Neural progenitor cell (in vitro differentiated cells): ENCODE measurements at places on chromosomes 11 and 22.
A peak's percentile ranks its signal among the peaks of the same experiment; 100 is the strongest.

DNA sequence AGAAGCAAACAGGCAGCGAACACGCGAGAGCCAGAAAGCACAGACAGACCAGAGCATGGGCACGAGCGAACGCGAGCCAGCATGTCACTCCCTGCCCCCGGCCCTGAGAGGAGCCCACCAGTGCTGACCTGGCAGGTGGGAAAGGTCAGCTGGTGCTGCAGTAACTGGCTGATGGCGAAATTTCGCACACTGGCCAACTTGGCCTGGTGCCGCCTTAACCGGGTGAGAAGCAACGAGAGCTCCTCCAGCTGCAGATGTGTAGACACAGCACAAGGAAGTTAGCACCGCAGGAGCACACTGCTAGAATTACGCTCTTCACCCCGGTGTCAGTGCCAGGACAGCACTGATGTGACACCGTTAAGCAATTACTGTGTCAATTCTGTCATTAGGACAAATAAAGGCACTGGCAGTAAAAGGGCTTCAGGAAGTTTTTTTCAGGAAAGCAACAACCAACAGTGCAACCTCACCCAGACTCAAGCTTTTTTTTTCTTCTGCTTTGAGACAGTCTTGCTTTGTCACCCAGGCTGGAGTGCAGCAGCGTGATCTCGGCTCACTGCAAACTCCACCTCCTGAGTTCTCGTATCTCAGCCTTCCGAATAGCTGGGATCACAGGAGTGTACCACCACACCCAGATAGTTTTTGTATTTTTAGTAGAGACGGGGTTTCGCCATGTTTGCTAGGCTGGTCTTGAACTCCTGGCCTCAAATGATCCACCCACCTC lies 76.8 kb downstream of the C11orf58 start:
- no peak for DNase-seq

- no peak for DNase-seq
Observed at GRCh38 chr11:7528514-7529049, 14.8 kb downstream of the PPFIBP2 start.

GRCh38 chr11:128409476-128409875 lies 177.9 kb downstream of the ETS1 start:
- no peak for DNase-seq

DNA sequence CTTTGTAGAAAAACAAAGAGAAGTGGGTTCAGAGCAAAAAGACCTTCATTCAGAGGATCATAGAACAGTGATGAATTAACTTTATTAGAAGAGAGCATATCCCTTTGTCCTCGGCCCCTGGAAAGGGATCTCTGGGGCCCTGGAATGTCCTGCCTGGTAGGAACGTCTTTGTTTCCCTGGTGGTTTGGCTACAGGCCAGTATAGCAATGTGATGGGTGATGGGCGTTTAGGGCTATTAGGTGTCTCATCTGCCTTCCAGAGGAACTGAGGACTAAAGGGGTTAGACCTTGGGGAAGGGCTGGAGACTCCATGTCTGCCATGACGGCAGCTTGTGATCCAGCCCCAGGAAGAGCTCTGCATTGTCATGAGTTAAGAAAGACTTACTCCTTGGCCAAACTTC lies 9.1 kb downstream of the APOL4 start:
- no peak for DNase-seq

- no peak for DNase-seq
Observed at GRCh38 chr11:92670308-92670890, 299.1 kb upstream of the MTNR1B start.

DNA sequence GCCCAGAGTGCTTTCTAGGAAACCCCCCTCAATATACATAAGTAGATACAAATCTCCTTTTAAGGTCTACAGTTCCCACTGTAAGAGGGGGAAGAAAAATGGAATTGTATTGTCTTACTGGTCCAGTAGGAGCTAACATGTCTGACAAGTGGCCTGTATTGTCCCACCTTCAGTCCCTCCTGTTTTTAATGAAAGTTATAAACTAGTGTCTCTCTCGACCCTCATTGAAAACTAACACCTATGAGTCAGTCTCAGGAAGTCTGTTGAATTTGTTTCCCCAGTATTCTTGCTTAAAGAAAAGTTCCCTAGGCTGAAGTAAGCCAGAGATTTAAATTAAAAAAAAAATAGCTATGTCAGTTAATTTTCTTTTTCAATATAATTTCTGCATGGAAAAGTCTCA lies 69.3 kb downstream of the TTC17 start:
- no peak for DNase-seq

- DNase-seq, result no peak
Observed at GRCh38 chr22:43470941-43471585, 59.2 kb downstream of the MPPED1 start.

- DNase-seq, result no peak
Observed at GRCh38 chr11:103898577-103899336, 137.7 kb upstream of the DDI1 start.

GRCh38 chr22:24555165-24556039 lies at the start of gene SNRPD3:
SNRPD3 (plus strand) TSS chr22:24555999; CDS start chr22:24557675, 1,676 bp downstream.
- peak; percentile 99 for DNase-seq

DNA sequence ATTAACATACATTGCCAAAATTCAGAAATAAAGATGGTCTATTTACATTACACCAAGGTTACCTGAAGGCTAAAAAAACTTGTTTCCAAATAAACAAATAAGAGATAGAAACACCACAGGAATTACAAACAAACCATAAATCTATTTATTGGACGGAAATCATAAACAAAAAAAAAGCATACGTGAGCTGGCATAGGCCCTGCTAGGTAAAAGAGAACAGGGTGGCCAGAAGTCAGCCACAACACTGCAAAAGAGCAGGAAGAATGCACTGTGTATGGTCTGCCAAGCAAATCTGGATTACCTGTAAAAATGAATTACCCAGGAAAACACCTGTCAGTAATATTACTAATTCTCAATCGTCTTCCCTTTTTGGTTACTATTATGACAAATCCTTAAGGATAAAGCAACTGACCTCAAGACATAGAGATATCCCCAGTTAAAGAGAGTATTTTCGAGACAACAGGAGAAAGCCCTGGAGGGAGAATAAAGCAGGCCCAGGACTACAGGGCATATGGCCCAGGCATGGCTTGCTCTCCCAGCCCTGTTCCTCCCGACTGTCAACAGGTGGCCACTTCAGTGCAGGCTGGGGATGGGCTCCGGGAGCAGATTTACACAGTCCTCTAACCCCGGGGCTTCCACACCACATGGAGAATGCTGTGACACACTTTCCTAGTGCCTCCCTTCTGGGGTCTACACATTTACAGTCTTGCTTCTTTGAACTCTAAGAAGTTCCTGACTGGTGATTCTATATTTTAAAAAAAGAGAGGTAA lies 18.0 kb downstream of the PPP2R1B start:
- DNase-seq, result no peak

- DNase-seq, result peak; percentile 62
Observed at GRCh38 chr11:63841554-63841953, 2.6 kb downstream of the MARK2 start.

DNA sequence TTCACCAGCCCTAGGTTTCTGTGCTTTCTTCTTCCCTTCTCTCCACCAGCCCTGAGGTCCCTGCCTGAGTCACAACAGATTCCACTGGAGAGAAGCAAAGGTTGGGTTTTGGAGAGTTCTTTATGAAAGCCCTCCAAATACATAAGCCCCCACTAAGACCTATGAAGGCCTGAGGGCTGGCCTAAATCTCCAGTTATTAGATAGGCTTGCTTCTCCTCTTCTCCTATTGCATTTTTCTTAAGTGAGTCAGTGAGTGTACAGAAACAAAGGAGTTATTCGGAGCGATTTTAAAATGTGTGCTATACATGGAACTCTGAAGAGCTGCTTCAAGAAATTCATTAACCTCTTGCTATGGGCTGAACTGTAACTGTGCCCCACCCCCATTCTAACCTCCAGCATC lies 1057.3 kb downstream of the OPCML start:
- DNase-seq, result no peak

- DNase-seq, result no peak
Observed at GRCh38 chr11:100777736-100778135, 90.6 kb downstream of the ARHGAP42 start.

DNA sequence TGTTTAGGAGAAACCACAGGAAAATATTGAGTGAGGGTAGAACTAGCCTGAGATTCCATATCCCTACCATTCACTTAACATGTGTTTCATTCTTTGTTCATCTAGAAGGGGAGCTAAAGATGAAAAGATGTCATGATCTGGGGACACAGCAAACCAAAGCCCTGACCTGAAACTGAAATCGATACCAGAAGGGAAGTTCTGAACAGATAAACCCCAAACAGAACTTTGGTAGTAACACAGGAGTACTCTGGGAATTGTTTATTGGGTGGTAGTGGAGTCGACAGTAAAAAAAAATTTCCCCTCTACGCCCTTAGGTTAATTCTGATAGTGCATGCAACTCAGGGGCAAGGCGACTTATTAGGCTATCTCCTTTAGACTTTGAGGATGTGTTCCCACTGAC lies 27.2 kb downstream of the OR2AT4 start:
- no peak for DNase-seq

DNA sequence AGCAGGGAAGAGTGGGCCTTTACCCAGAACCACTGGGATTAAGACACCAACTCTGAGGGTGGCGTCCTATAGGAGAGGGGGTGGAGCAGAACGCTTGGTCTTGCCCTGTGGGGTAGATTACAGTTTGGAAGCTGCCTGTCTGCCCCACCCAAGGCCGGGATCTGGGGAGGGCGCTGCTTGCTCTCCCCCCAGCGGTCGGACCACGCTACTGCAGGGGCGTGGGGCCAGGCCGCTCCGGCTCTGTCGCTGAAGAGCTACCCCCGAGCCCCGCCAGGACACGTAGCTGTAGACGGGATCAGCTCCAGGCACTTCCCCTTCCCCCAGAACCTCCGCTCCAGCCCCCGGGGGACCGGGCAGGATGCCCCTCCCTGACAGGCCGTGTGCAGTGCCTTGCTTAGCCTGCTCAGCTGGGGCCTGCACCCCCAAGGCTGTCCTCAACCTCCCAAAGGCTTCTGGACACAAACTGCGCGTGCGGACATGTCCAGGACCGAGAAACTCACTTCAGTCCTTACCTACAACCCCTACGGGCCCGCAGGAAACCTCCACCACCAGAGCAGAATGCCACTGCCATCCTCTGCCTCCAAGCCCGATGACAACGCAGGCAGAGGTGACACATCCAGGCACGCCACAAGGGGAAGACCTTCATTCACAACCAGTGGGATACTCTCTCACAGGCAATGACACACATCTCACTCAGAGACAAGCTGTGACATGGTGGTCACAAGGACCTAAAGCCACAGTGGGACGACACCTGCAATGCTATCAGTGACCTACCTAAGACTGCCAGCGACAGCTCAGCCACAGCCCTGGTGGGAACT lies 3.6 kb downstream of the AHNAK start:
- peak; percentile 89 for DNase-seq

- no peak for DNase-seq
Observed at GRCh38 chr22:46613606-46614021, 6.6 kb upstream of the GRAMD4 start.

GRCh38 chr11:50187220-50187619 lies 154.5 kb downstream of the OR4C45 start:
- DNase-seq, result no peak

DNA sequence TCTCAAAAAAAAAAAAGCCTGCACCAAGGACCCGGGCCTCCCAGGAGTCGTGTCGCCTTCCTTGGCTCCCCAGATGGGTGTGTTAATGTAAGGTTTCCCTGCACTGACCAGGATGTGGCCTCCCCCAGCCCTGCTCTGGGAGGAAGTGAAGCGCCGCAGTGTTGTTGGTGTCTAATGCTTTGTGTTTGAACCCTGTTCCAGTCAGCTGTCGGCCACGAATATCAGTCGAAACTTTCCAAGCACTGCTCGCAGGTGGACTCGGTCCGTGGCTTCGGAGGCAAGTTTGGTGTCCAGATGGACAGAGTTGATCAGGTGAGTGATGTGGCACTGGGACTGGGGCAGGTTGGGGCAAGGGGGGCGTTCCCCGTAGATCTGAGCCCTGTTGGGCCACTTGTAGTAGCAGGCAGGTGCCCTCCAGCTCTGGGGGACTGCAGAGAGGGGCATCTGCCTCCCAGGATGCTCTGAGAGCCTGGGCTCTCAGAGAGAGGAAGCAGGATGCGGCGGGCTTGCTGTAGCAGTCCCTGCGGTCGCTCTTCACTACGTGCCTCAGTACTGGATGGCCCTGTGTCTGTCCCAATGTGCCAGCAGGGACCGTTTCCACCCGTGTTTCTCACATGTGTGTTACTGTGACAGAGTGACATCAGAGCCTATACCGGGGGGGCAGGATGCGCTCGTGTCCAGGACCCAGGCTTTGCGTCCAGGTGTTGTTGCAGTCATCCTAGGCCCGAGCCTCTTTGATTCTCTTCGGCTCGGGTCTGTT lies 16.2 kb downstream of the CTTN start:
- no peak for DNase-seq

- no peak for DNase-seq
Observed at GRCh38 chr11:32116668-32117067, 25.8 kb downstream of the RCN1 start.

- DNase-seq, result peak; percentile 11
Observed at GRCh38 chr11:74842967-74843366, 94.3 kb downstream of the RNF169 start.

DNA sequence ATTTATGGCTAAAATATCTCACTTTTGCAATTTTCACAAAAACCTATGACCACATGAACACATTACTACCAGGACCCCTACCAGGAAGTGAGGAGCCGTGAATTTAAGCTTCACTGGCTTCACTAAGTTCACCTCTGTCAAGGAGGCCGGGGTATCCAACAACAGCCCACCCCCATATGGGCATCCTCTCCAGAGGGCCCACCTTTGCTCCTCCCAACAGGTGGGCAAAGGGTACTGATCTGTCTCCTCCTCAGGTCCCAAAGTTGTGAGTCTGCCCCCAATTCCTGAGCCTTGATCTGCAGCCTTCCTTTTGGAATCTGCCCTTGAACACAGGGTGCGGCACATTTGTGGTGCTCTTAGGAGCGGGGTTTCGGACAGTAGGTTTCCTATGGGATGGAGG lies 66.9 kb downstream of the OTOG start:
- no peak for DNase-seq

DNA sequence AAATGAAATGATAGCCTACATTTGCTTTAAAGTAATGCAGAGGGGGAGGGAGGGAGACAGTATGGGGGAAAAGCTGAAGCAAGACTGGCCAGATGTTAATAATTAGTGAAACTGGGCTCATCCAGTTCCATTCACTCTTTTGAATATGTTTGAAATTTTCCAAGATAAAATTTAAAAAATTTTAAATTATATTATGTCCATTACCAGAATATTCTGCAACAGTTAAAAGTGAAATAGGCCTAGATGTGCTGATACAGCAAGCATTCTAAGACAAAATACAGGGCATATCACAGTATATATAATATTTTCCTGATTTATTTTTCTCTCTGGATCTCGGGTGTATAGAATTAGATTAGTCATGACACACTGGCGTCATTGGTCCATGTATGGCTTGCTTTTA lies 13.6 kb upstream of the ZNRF3 start:
- DNase-seq, result no peak

- DNase-seq, result no peak
Observed at GRCh38 chr11:86673055-86673843, 833 bp upstream of the ME3 start.

DNA sequence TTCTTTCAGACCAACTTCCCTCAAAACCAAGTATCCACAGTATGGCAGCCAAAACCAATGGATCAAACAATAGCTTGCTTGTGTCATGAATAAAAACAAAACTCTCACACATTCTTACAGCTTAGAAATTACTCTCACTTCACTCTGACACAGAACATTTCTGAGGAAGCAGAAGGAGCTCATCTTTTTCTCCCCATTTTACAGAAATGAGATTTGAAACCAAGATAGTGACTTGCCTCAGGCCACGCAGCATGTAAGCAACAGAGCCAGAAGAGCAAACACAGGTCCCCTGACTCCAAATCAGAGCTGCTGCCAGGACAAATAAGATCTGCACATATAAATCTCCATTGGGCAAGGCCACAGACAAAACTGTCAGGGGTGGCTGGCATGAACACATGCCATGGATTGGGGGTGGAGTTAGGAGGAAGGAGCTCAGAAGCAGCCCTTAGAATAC lies 64.8 kb downstream of the RAB30 start:
- no peak for DNase-seq

- peak; percentile 63 for DNase-seq
Observed at GRCh38 chr11:133414506-133414905, 117.8 kb downstream of the OPCML start.
